ENCODE measurements at places on chromosomes 4 and X.

DNA sequence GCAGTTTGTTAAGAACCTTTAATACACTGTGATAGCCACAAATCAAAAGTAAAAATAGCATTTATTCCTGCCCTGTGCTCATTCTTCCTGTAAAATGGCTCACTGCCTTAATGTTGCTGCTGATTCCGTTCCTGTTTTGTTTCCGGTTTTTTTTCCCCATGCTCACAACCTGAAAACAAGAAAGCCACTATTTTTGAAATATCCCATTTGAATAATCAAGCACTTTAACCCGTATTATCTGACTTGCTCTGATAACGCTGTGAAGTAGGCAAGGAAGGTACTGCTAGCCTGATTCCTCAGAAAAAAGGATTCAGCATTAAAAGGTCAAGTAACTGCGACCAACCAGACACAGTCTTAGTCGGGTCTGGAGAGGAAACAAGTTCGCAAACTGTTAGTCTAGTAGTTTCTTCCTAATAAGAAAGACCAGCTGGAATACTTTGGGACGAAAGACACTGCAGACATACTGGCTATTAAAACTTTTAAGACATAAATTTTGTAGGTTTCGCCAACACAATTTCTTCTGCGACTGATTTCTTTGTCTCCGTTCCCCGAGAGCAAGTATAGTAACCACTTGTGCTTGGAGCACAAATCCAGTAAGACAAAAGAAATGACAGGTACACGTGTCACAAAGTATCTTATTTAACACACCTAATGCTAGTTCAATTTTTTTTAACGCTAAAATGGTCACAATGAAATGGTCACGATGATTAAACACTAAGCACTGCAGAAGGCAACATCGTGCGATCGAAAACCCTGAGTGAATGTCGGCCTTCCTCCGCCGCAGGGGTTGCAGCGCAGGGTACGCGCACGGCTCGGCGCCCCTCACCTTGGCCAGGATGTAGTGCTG, 802 bp downstream of the COX18 start:
- DNase-seq = no peak

DNA sequence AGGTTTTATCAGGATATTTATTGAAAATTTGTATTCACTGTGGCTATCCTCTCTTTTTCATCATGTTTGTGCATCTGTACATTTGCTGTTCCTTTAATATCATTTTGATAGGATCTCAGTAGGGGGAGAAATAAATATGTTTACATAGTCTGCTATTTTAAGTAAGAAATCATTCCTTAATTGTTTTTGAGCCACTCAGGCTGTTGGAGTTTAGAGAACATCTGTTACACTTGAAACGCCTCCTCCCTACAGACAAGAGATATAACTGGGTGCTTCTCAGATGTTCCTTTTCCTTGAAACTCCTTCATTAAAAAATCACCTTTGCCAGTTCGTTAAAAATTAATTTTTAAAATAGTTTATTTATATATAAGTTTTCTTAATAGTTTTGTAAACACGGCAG, 59.4 kb downstream of the QRFPR start:
- DNase-seq = peak; percentile 68

DNA sequence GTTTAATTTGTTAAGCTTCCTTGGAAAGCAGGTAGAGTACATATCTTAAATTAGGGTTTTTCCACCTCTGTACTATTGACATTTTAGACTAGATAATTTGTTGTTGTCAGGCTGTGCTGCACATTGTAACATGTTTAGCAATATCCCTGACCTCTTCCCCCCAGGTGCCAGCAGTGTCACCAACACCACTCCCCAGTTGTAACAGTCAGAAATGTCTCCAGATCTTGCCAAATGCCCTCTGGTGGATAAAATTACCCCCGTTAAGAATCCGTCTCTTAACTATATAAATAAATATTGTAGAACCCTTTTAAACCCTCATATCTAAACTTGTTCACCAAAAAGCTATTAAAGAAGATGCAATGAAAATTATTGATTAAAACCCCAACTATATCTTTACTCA, 161.5 kb downstream of the ARHGAP6 start:
- DNase-seq = no peak

DNA sequence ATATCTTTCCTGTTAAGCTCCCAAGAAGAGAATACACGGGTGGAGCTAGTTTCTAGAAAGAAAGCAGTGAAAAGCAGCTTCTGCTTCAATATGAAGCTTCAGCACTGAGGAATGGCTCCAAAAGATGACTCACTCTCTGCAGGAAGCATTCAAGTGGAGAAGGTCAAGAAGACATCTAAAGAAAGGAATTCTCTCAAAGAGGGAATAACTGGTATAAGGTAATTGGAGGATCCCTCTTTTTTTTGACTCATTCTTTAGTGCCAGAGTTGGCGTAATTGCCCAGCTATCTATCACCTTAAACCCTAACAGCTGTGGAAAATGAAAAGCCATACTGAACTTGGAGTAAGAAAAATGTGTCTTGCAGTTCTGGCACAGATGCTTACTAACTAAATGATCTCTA, 3.5 kb downstream of the EDA2R start:
- no peak for DNase-seq

DNA sequence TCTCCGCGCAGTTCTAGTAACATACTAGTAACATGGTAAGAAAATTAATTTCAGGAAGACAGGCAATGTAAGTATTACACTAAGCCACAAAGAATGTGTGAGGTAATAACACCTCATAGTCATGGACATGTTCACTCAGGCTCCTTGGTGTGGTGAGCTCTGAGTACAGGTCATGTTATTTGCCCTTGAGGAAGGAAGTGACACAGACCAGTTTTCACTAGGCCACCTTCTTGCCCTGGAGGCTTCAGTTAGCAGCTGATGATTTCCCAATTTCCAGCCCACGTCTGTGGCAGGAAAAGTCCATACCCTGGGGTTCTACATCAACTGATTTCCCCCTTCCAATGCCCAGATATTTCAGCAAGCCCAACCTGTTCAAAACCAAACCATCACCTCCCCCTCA, 6.7 kb downstream of the APOO start:
- no peak for DNase-seq
